ENCODE measurements at places on chromosomes 16 and 17.

DNA sequence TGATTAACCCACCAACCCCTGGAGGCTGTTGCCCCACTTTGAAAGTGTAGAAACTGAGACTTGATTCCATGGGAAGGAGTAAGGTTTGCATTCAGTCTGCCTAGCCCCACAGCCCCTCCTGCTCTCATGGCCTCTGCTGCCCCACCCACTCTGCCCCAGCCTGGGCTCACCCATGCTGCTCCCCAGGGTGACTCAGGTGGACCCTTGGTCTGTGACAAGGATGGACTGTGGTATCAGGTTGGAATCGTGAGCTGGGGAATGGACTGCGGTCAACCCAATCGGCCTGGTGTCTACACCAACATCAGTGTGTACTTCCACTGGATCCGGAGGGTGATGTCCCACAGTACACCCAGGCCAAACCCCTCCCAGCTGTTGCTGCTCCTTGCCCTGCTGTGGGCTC lies 6.5 kb downstream of the PRSS41 start:
- no peak for DNase-seq

DNA sequence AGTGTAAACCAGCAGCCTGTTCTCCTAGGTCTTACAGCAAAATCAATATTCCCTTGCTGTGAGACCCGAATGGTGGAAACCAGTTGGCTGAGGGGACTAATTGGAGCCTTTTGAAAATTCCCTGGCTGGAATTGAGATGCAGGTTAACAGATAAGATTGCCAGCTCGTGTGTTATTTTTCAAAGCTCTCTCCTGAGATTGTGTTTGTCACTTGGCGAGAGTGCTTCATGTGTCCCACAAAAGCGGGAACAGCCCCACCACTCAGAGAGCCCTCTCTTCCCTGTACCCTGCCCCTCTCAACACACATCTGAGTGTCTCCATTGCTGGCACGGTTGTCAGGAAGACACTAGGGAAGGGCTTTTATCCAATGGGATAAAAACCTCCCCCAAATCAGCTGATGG lies 356.1 kb downstream of the CPPED1 start:
- no peak for DNase-seq

DNA sequence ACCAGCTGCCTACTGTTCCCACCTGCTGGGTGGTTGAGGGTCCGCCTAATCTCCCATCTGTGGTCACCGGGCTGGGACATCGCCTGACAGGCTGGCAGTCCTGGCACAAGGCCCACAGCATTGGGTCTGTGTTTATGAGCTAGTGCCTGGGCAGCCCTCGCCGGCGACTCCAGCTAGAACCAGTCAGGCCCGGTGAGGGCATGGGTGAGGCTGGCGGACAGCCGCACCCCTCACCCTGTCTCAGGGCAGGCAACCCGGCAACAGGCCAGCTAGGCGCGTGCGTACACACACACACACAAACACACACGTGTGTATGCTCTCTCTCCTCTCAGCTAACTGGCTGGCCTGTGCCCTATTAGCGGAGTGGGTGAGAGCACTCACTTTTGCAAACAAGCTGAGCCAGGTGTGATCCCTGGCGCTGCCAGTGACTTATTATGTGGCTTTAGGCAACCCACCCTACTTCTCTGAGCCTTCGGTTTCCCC lies 10.4 kb downstream of the HSD11B2 start:
- no peak for DNase-seq

DNA sequence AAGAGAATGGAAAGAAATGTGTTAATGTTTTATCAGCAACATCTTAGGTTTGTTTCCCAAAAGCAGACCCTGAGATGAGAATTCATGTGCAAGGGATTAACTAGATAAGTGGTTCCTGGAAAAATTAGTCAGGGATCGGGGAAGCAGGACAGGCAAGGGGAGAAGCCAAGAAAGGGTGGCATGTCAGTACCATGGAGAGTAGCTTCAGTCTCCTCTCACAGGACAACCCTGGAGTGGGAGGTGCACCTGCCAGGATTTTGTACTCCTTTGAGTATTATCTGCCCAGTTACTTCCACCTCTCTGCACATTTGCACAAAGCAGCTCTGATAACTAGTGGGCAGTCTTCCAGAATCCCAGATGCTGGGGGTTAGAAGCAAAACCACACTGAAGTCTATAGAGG lies 117.0 kb downstream of the RGS9 start:
- DNase-seq = no peak

DNA sequence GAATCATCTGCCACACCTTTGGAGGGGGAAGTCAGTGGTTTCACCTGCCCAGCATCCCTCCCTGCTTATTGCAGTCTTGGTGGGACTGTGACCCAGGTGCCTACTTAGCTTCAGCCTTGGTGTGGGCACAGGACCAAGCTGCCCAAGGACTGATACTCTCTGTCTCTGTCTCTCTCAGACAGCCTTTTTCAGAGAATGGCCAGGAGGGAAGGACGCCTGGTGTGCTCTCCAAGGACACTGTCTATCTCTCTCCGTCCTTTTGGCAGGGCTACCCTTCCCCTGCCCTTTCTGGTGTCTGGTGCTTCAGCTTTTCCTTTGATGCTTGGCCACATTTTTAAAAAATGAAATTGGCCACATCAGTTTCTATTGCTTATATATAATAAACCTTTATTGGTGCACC lies 19.6 kb downstream of the PIK3R6 start:
- DNase-seq = no peak

DNA sequence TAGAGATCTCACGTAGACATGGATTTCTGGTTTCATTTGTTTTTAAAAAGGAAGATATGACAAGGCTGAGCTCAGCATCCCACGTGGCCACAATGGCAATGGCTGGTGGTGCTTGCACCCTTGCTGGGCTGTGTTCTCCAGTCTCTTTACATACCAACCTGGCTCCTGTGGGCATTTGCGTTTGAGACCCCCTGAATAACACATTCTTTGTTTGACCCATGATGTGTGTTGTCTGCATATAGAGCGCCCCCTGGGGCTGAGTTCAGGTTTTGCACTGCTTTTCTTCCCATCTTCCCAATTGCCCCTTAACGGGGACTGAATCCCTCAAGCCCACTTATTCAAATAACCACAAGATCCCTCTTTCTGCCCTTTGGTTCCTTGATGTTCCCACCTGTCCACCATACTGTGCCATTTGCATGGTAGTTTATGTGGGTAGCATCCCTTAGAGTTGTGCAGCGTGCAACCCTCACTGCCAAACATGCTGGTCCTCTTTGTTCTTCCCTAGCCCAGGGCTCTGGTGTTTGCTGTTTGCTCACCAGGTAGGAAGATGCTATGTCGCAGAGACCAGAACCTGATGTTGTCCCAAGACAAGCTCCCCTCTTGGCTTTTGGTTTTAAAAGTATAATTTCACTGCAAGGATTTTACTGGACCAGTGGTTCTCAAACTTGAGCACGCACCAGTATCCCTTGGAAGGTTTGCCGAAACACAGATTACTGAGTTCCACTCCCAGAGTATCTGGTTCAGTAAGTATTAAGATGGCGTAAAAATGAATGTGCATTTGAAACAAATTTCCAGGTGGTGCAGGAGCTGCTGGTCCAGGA lies 38.5 kb upstream of the NKD1 start:
- peak; percentile 7 for DNase-seq

DNA sequence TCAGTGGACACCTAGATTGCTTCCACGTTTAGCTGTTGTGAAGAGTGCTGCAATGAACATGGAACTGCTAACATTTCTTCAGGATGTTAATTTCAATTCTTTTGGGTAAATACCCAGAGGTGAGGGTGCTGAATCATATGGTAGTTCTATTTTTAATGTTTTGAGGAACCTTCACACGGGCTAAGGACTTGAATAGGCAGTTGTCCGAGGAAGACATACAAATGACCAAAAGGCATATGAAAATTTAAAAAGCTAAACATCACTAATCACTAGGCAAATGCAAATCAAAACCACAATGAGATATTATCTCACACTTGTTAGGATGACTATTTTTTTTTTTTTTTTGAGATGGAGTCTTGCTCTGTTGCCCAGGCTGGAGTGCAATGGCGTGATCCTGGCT lies 173.3 kb downstream of the PRKCB start:
- no peak for DNase-seq

- DNase-seq = no peak
Measured at GRCh38 chr17:34383216-34383615, 20.2 kb upstream of the CCL1 start.

- no peak for DNase-seq
Measured at GRCh38 chr17:65627108-65627507, 65.7 kb upstream of the AXIN2 start.

DNA sequence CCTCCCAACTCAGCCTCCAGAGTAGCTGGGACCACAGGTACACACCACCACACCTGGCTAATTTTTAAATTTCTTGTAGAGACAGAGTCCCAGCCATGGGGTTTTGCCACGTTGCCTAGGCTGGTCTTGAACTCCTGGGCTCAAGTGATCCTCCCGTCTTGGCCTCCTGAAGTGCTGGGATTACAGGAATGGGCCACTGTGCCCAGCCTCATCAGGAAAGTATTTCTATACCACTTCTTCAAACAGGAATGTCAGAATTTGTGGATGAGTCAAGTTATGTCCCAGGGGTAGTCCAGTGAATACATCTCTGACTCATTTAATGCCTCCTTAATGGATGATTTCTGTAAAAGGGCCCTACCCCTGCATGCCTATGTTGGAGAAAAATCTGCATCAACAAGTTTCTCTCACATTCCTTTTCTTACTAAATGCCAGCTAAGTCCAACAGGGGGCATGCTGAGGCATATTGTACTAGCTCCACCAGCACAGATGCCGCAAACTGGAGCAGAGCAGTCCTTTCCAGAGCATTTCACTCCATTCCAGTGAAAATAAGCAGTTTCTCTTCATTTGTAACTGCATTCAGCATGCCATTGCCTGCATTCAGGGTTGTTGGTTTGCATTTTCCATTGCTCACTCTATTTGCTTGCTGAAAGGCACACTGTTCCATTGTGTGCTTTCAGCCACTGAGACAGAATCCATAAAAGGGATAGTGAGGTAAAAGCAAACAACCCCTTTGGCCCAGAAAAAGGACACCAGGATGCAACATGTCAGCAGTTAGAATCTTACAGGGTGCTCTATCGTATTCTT lies 5.3 kb upstream of the CAVIN1 start:
- DNase-seq = no peak

- DNase-seq = no peak
Measured at GRCh38 chr16:78647019-78647418, 547.6 kb downstream of the WWOX start.

- DNase-seq = peak; percentile 44
Measured at GRCh38 chr16:74774223-74775139, at the start of gene FA2H. Gene FA2H (minus strand): TSS chr16:74774820. CDS start chr16:74774755, 65 bp downstream.

GRCh38 chr17:41957031-41957868 lies 9.3 kb upstream of the CNP start:
- DNase-seq = no peak

GRCh38 chr17:63658366-63658765 lies 36.1 kb downstream of the MAP3K3 start:
- no peak for DNase-seq

GRCh38 chr16:11796227-11797165 lies 562 bp downstream of the ZC3H7A start:
- DNase-seq = no peak

- no peak for DNase-seq
Measured at GRCh38 chr16:48124266-48124665, 31.5 kb downstream of the ABCC12 start.

GRCh38 chr16:70730031-70730430 lies 44.2 kb upstream of the MTSS2 start:
- DNase-seq = no peak

DNA sequence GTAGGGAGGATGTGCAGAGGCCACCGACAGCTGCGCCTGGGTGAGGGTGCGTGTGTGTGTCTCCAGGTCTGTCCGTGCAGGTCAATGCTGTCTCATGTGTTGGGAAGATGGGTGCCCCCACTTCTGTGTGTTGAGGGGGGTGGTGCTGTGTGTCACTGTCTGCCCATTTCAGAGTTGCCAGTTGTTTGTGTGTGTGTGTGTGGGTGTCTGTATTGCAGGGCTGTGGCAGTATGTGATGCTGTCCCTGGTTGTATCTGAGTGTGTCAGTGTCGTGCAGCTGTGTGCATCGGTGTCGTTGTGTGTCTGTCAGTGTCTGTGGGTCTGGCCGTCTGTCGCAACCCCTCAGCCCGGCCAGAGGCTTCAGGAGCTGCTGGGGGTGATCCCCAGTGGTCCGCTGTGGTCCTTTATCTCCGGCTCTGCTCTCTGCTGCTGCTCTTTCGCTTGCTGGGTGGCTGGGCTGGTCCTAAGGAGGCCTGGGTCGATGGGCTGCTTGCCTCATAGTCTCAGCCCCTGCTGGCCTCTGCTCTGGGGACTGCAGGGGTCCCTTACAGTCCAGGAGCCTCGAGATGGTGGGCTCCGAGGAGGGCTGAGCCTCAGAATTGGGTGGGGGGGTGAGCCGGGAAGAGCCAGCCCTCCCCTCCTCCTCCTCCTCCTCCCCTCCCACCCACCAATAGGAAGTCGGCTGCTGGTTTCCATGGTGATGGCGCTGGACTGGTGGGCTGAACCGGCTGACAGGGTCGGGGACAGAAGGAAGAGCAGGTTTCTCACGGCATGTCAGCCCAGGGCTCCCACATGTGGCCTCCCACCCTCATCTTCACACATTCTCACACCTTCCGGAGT lies at the start of gene TSPOAP1:
Gene TSPOAP1, minus strand, starts transcription at position 601 of the 840 bp plus-strand sequence. CDS start 875 bp downstream, outside the sequence.
- peak; percentile 80 for DNase-seq

- no peak for DNase-seq
Measured at GRCh38 chr16:48125888-48126287, 29.9 kb downstream of the ABCC12 start.

DNA sequence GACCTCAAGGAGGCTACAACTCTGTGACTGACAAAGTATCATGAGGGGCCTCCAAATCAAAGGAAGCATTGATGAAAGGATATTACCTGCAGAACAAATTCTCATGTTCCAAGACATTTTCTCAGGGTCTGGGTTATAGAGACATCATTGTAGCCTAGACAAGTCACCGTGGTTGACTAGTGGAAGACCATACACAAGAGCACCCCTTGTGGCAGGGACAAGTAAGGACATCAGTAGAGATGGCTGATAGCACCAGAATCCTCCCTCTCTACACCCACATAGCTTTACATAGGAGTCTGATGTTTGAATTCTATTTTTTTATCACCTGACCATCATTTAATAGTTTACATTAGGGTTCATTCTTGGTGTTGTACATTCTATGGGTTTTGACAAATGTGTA lies 32.5 kb upstream of the CDH8 start:
- DNase-seq = no peak
